ENCODE measurements at places on chromosomes 2 and 18.

- DNase-seq = no peak
These were observed 14.5 kb downstream of the PTMA start for GRCh38 chr2:231722721-231723307.

DNA sequence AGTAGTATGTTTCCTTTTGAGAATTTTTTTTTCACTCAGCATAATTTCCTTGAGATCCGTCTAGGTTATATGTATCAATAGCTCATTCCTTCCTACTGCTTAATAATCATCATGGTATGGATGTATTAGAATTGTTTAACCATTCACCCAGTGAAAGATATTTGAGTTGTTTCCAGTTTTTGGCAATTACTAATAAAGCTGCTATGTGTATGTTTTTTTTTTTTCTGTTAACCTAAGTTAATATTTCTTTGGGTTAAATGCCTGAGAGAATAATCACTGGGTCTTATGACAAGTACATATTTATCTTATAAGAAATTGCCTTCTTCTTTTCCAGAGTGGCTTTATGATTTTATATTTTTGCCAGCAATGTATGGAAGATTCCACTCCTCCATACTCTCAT lies 96.4 kb upstream of the ST6GAL2 start:
- no peak for DNase-seq

DNA sequence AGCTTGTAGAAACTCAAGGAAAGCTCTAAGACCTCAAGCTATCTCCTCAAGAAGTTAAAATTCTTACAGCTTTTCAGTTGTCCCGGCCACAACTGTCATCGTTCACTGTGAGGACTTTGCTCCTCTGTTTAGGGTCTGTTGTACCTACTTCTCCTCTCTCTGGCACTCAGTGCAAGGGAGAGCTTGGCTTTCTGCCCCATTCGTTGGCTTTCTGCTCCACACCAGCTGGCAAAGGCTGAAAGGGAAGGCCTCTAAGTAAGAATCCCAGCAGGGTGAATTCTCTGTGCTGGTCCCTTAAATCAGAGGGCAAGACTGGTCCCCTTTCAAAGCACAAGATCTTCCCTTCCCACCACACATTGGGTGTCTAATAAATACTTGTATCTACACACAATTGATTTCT lies 17.3 kb downstream of the ZBTB7C start:
- DNase-seq = peak; percentile 20

GRCh38 chr2:38665854-38666555 lies at the start of gene GALM:
Gene GALM, plus strand, starts transcription at chr2:38666114. Its CDS starts 48 bp downstream, at chr2:38666162.
- DNase-seq = peak; percentile 73

- DNase-seq = no peak
These were observed 424.0 kb downstream of the ARHGAP15 start for GRCh38 chr2:143553261-143553660.

- no peak for DNase-seq
These were observed 1033.4 kb downstream of the SOCS6 start for GRCh38 chr18:71322201-71322600.

DNA sequence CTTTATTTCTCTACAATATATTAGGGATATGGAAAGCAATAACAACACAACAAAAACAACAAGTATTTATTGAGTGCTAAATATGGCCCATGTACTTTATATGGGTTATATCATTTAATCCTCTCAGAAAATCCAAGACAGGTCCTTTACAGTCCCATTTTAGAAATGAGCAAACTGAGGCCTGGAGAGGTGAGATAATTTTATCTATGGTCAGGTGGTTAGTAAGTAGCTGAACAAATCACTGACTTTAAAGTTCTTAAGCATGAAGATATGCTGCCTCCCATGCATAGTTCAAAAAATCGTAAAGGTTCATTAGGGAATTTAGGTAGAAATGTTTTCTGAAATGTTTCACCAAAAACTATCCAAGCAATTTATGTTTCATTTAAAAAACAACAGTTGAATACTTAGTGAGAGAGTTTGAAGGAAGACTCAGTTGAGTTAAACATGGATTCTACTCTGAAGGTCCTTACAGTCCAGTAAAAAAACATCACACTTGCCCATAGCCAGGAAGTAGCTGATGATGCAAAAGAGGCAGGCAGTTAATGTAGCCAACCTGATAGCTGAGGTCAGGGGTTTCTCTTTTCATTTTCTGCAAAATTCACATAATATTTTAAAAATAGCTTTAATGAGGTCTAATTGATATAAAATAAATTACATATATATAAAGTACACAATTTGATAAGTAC lies 7.6 kb upstream of the NFE2L2 start:
- DNase-seq = no peak

- DNase-seq = no peak
These were observed 77.0 kb upstream of the CERS6 start for GRCh38 chr2:168378960-168379669.

DNA sequence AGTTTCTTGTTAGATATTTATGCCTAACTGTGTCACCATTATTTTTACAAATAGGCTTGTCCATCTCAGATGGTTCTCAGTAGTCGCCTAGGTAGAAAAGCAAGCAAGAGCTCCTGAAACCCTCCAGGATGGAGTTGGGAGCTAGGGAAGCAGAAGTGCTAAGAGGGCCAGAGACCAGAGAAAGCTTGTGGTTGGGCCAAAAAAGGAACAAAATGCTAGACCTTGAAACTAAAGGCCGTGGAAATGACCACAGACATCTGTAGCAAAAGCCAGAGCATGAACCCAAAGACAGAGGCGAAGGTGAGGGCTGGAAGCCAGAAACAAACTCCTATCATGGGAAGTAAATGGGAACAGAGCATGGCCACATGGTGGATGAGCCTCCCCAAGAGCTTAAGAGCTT lies 29.9 kb upstream of the RMDN2 start:
- peak; percentile 11 for DNase-seq

- DNase-seq = no peak
These were observed 160.2 kb upstream of the NDUFV2 start for GRCh38 chr18:8942021-8942908.

DNA sequence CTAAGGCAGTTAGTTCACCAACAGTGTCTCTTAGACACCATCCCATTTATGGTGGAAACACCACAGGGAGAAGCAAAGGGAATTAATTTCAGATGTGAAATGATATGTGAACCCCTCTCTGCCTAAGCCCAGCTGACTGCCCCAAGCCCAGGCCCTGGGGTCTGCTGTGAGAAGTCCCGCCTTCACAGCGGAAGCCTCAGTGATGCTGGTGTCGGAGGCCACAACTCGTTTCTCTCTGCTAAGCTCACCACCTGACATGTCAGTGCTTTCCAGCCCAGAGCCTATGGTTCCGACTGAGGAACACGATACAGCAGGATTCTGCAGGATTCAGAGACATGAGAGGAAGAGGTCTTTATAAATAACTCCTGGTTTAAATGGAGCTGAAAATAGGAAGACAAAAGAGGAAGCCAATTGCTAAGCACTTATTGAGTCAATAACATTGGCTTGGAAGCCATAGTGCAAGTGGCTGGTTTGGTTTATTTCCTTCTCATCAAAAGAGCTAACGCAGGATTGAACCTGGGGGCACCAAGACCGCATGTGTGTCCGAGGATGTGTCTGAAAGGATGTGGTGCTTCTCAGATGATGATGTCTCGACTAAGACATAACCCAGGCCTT lies 21.9 kb upstream of the LOXHD1 start:
- no peak for DNase-seq

DNA sequence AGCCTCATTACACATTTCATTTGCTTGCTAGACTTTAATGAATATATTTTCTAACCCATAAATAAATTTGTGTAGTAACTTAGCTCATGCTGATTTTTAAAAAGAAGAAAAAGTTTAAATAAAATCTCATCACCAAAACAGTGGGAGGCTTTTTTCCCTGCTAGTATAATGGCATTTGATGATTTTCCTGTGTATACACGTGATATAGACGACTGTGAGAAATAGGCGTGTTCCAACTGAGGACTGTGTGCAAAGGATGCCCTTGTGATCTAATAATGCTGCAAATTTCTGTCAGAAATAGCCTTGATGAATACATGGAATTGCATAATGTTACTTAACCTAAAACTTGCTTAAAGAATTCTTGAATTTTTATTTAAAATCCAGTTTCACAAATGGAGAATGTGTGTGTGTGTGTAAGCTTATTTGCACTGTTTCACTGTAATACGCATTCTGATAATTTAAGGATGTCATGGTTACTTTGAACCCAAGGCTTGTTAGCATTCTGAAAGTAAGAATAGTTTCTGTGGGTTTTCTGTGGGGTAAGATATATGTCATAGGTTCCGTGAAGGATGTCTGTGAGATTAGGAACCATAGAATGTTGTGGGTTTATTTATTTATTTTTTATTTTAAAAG lies 178.0 kb downstream of the DLGAP1 start:
- DNase-seq = no peak

GRCh38 chr2:197383825-197384224 lies 51.0 kb downstream of the SF3B1 start:
- no peak for DNase-seq

DNA sequence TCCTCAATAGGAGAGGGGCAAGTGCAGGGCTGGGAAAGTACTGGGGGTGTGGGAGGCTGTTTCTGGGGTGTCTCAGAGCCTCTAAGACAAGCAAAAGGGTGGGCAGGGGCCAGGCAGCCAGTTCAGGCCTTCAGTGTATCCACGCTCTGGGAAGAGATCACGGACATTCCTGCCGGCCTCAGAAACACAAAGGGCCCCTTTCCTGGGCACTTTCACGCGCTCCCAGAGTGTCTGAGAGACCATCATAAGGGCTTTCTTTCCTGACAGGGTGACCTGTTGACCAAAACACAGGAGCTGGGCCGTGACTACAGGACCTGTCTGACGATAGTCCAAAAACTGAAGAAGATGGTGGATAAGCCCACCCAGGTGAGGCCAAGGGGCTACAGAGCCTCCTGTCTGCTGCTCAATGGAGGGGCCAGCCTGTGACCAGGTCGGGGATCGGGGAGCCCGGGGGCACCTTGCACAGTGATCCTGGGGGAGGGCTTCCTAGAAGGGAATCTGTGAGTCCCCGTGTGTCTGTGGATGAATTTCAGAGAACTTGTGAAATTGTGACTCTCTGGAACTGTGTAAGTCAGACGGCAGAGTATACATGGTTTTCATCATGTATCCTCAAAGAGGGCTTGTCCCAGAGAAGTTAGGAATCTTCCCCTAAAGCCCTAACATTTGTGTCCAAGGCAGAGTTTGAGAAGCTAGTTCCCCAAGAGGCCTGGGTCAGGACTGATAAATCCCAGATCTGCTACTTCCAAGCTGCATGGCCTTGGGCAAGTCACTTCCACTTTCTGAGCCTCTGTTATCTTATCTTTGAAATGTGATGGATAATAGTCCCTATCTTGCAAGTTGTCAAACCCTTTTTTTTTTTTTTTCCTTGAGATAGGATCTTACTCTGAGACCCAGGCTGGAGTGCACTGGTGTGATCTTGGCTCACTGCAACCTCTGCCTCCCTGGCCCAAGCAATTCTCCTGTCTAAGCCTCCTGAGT lies 1.8 kb downstream of the GNLY start:
- no peak for DNase-seq

GRCh38 chr2:215843579-215843978 lies 169.8 kb downstream of the MREG start:
- DNase-seq = no peak

DNA sequence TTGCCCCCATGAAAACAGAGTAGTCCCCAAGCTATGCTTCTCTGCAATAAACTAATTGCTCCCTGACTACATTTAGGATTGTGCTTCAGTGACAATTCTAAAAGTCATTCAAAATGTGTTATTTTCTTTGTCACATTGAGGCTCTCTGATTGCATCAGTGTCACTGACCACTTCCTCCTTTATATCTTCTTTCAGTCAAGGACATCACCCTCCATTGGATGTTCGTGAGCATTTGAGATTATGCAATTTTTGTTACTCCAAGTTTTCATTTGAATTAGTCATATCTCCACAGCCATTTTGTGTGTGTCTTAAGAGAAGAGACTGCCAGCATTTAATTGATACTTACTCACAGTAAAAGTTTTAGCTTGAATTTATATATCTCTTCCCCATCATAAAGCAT lies 780.8 kb upstream of the GCFC2 start:
- no peak for DNase-seq

GRCh38 chr2:214577769-214578168 lies 166.9 kb downstream of the VWC2L start:
- DNase-seq = no peak

- no peak for DNase-seq
These were observed 118.3 kb upstream of the ALKAL2 start for GRCh38 chr2:406231-406630.

DNA sequence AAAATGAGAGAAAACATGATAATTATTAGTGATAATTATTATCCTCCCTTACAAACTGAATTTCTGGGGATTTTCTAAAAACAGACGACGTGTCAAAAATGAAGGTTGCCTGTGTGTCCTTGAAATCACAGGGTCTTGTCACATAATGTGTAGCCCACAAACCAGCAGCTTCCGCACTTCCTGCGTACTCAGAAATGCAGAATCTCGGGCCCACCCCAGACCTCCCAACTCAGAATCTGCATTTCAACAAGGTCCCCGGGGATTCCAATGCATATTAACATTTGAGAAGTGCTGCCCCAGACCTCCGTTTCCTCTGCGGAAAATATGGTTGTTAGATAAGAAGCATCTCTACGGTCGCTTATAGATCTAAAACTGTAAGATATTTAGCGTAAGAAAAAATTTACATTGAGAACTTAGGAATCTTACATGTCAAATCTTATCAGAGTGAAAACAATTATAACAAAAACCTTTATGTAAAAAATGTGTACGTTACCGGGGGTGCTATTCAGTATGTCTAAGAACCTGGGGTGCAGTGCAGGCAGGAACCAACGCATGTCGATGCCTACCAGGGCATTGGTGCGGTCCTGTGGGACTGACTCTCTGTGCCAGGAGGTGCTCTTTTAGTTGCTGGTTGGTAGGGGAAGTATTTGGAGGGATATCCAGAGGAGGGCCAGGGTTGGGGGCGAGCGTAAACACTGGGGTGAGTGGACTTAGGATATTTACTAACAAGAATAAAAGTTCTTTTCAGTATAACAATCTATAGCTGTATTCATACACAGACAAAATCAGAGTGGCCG lies 15.2 kb downstream of the CDKL4 start:
- DNase-seq = no peak

DNA sequence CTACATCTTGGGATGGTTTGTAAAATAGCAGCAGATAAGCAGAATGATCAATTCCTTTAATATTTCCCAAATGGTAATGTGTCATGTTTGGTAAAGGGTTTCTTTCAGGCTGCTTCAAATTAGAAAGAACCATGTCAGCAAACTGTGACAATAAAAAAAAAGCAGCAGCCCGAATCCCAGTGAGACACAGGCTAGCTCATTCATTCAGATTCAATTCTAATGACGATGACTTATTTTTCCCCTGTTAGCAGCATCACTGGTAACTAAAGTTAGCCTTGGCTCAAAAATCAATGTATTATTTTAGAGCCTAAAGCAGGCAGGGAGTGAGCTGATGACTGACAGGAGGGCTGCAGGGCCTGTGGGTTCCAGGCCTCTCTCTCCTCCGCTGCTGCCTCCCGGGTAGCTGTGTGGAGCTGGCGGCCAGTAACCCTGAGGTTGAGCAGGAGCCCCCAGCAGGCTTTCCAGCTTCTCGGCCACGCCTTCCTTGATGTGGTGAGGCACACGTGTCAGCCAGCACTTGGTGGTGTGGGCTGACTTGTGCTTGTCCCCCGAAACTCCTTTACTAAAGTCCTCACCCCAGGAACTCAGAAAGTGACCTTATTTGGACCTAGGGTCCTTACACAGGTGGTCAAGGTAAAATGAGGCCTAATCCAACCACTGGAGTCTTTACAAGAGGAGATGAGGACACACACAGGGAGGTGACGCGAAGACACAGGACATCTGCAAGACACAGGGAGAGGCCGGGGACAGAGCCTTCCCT lies 120.5 kb upstream of the HS6ST1 start:
- no peak for DNase-seq

GRCh38 chr2:88638123-88638650 lies 10.9 kb upstream of the EIF2AK3 start:
- DNase-seq = no peak
